Stimulated activated CD8-positive, alpha-beta memory T cell treated with anti-CD3 and anti-CD28 coated beads, Interleukin-2, amount 100 ng/mL, for 1 hour (primary cell): ENCODE measurements at places on chromosomes 1 and 21.

DNA sequence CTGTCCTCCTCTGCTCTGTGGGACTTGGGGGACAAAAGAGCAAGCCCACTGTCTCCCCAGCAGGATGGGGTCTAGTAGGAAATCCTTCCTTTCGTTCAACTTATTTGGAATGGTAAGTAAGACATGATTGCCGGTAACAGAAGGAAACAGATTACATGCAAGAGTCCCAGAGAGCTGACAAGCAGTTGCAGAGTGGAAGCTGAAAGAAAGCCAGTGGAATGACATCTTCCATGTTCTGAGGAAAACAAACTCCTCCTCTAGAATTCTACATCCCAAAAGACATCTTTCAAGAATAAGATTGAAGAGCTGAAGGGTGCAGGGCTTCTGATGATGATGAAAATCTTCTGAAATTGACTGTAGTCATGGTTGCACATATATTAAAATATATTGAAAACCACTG, 619.4 kb downstream of the KIF26B start:
- no peak for DNase-seq

- no peak for DNase-seq
These were observed 860 bp downstream of the TMEM63A start for GRCh38 chr1:225881081-225881958.

GRCh38 chr1:58555393-58555792, 8.9 kb upstream of the OMA1 start:
- no peak for DNase-seq

- DNase-seq: no peak
These were observed 5.7 kb upstream of the PLPP3 start for GRCh38 chr1:56584910-56585528.

DNA sequence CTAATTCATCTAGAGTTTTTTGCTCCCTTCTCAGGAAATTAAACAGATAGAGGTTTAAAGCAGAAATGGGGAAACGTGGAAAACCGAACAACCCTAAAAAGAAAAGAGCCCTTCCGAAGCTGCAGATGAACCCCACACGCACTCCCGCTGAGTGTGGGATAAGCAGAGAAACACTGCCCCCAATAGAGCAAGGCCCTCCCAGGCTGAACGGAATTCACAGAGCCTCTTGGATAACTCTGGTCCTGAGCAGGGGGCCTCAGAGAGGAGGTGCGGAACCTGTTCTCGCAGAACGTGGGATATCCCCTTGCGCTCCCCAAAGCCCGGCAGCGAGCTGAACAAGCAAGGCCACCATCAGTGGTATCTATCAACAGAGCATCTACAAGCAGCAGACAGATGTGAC, 44.9 kb downstream of the SSBP3 start:
- no peak for DNase-seq
